ENCODE measurements at places on chromosomes 1 and 21.
A peak's percentile ranks its signal among the peaks of the same experiment; 100 is the strongest.

GRCh38 chr1:240468656-240469055, 143.3 kb downstream of the GREM2 start:
- DNase-seq, result no peak

DNA sequence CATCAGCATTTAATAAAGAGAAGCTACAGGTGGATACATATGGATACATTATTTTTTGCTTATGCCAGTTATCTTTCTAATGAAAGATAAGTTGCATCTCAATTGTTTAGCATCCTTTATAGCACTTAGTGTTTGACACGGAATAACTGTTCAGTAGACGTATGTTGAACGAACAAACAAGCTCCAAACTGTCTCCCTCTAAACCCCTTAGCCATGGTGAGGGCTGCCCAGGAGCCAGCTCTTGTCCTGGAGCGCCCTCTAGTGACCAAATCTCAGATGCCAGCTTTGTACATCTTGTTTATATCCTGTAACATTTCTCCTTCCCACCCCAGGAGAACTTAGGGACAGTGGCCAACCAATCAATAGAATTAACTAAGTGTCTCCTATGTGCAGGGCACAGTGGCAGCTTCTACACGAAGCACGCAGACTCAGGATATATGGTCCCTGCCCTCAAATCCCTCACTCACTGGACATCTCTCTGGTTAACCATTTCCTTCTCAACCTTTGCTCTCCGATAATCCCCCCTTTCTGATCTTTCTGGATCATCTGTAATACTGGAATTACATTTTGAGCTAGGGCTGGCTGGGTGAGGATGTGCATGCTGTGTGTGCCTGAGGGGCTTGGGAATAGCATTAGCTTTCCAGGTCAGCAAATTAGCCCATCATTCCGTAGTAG, 22.9 kb downstream of the KCNA10 start:
- DNase-seq, result peak; percentile 17

GRCh38 chr1:89546082-89546889, 21.7 kb downstream of the LRRC8B start:
- DNase-seq, result no peak

DNA sequence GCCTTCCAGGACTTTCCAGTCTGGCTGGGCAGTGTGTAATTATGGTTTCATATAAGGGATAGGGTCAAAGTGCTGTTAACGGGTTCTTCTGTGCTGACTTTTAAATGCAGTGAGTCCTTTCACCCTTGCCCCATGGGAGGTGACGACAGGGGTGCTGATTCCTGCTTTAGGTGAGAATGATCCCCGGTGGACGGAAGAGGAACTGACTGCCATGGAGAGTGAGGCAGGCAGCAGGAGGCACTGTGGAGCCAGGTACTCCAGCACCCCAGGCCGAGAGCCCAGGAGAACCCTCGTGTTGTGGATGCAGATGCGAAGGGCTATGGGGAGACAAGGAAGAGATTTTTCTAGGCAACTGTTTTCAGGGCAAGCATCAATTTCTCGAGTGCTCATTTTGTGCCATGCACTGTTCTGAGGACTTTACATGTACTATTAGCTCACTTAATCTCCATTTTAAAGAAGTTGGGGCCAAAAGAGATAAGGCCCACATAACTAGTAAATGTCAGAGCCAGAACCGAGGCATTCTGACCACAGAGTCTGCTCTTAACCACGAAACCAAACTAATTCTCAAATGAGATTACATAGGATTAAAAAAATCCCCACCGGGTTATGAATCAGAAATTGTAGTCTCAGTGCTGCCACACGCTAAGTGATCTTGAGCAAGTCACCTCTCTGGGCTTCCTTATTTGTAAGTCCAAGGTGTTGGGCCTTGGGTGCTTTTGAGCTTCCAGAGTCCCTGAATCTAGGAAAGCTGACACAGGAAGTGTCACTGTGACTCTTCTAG, 28.2 kb downstream of the STPG1 start:
- DNase-seq, result no peak

- no peak for DNase-seq
Measured at GRCh38 chr1:67889953-67890567, 56.8 kb upstream of the GNG12 start.

All from stimulated activated CD8-positive, alpha-beta memory T cell treated with anti-CD3 and anti-CD28 coated beads, Interleukin-15, amount 100 ng/mL, for 4 hours (primary cell).